ENCODE measurements at places on chromosomes 1 and 21.

- DNase-seq: no peak
Measured at GRCh38 chr1:33072707-33073106, 8.2 kb upstream of the AZIN2 start.

DNA sequence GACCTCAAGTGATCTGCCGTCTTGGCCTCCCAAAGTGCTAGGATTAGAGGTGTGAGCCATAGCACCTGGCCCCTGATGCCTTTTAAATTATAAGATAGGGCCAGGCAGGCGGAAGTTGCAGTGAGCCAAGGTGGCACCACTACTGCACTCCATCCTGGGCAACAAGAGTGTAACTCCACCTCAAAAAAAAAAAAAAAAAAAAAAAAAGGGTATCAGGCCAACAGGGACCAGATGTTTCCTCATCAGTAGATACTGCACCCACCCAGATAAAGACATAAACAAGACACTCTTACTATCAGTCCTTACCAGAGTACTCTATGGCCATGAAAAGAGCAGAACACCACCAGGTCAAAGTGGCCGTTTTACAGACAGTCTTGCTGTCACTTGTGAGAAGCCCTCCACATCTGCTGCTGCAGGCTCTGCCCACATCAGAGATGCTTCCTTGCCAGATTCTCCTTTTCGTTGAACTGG is 3.3 kb downstream of the C21orf58 start:
- DNase-seq: no peak

DNA sequence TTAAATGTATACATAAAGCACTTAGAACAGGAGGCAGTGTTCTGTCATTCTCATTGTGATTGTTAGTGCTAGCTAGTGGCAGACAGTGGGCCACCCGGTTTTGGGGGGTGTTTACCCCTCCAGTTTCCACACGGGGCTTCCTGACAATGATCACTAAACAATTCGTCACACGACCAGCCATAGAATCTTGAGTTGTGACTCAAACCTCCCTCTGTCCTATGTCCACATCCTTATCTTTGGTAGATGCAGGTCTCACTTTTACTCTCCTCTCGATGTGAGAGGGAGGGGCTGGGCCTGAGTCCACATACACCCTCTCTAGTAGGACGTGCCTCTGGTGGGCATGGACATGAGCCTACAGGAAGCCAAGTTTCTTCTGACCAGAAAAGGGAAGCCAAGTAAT is 92.6 kb upstream of the SSX2IP start:
- no peak for DNase-seq

- DNase-seq: peak; percentile 76
Measured at GRCh38 chr1:182143154-182143657, 81.7 kb upstream of the ZNF648 start.

DNA sequence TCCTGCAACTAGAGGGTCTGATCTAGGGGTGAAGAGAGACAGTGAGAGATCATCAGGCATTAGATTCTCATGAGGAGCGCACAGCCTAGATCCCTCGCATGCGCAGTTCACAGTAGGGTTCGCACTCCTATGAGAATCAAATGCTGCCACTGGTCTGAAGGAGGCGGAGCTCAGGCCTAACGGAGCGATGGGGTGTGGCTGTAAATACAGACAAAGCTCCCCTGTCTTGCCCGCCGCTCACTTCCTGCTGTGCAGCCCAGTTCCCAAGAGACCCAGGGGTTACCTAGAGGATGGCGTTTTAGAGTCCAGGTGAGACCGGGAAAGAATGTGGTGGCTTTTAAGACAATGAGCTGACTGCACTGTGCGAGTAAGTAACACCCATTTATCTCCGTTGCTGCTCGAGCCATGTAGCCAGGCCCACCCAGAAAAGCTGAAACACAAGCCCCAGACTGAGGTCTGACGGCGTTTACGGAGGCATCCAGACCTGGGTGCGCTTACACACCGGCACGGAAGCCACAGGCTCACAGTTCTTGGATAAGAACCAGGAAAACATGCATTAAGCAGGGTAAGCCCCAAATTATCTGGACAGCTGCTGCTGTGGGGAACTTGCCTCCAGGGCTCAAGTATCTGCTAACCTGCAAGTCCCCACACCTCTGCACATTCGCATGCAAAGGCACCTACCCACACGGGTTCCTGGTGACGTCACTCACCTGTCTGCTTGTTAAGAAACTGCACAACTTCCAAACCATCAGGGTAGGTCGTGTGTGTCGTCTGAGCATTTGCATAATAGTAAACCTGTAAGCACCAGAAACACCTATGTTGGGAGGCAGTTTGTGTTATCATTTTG is 12.5 kb downstream of the TCP10L start:
- DNase-seq: no peak

GRCh38 chr1:199422206-199422605 is 605.3 kb upstream of the NR5A2 start:
- no peak for DNase-seq

- no peak for DNase-seq
Measured at GRCh38 chr1:165073185-165074007, 283.1 kb downstream of the LMX1A start.
